ENCODE measurements at places on chromosomes 6 and 20. TPM values are rescaled to one million over a fixed set of nuclear protein-coding genes. Genes with fewer than 3 reads are reported as not detected.

The MCHR2 gene
- total RNA-seq = not detected

The TSBP1 gene
- not detected for total RNA-seq

The PRICKLE4 gene
- total RNA-seq = not detected

The BHLHE23 gene
- not detected for total RNA-seq

The STXBP5 gene
- 32.4 TPM for total RNA-seq

The NRN1 gene
- not detected for total RNA-seq

The SMLR1 gene
- total RNA-seq = not detected

The ULBP2 gene
- 9.7 TPM for total RNA-seq

The HCK gene
- total RNA-seq = not detected

The GSTA2 gene
- not detected for total RNA-seq

The MPIG6B gene
- total RNA-seq = 10.8 TPM

The DYNLT2 gene
- 3.9 TPM for total RNA-seq

The FOXC1 gene
- total RNA-seq = not detected

The GPX5 gene
- not detected for total RNA-seq

The LCA5 gene
- 0.30 TPM for total RNA-seq

The KHDRBS2 gene
- total RNA-seq = not detected

The VPS16 gene
- 53.9 TPM for total RNA-seq

The GABRR1 gene
- not detected for total RNA-seq

The FBXO5 gene
- 7.9 TPM for total RNA-seq
